ENCODE measurements at places on chromosomes 13 and 19. TPM values are rescaled to one million over a fixed set of nuclear protein-coding genes. Genes with fewer than 3 reads are reported as not detected.

Gene THSD8
- total RNA-seq: not detected

Gene LHB
- 1.3 TPM for total RNA-seq

Gene SLC17A7
- 0.11 TPM for total RNA-seq

Gene POLR1G
- total RNA-seq: 25.1 TPM

Gene ZNF547
- total RNA-seq: 0.66 TPM

Gene FAM124A
- total RNA-seq: 0.24 TPM

Gene ARHGAP35
- 21.1 TPM for total RNA-seq

Gene PRR22
- 6.8 TPM for total RNA-seq

Gene CYP2F1
- total RNA-seq: not detected

Gene NXNL1
- total RNA-seq: not detected

Gene CRTC1
- 7.3 TPM for total RNA-seq

Gene ZNF578
- 0.53 TPM for total RNA-seq

Gene GPR12
- total RNA-seq: not detected

Gene CACNA1A
- 0.40 TPM for total RNA-seq

Gene CALR
- 882 TPM for total RNA-seq

Gene IFNL2
- not detected for total RNA-seq

Gene MBNL2
- 29.7 TPM for total RNA-seq

Gene DACH1
- 0.49 TPM for total RNA-seq

Gene DAND5
- total RNA-seq: not detected

Gene CEACAM7
- not detected for total RNA-seq

Gene PPP1R37
- 29.2 TPM for total RNA-seq

Gene CYP2A6
- total RNA-seq: not detected

Gene SYT3
- total RNA-seq: 0.60 TPM

Gene CEACAM20
- total RNA-seq: not detected

Gene SUGT1
- 47.5 TPM for total RNA-seq

Gene RFX2
- total RNA-seq: 5.6 TPM

Gene TRIM28
- 886 TPM for total RNA-seq

Gene KIR2DL4
- not detected for total RNA-seq

Gene GPR4
- total RNA-seq: 0.04 TPM

Gene ZNF793
- total RNA-seq: 1.7 TPM

Gene GSX1
- total RNA-seq: not detected

Gene C19orf73
- total RNA-seq: 4.1 TPM

Gene GPC6
- total RNA-seq: 19.4 TPM

Gene SELENOV
- total RNA-seq: not detected

Gene CBY2
- not detected for total RNA-seq

Gene PNMA8B
- 0.04 TPM for total RNA-seq

Gene KLK8
- not detected for total RNA-seq

Gene GPX4
- total RNA-seq: 308 TPM

Gene ZNF555
- 0.30 TPM for total RNA-seq

Gene GNA15
- total RNA-seq: not detected

Gene PRSS57
- total RNA-seq: not detected

Gene TNFSF9
- 12.5 TPM for total RNA-seq

Gene KLK13
- not detected for total RNA-seq

Gene TMIGD2
- total RNA-seq: not detected
